Smooth muscle cell of the coronary artery (primary cell): ENCODE measurements at places on chromosomes 7 and 10. TPM values are rescaled to one million over a fixed set of nuclear protein-coding genes. Genes with fewer than 3 reads are reported as not detected.

TMEM196 gene
- total RNA-seq = not detected in 2 replicates

CALHM2 gene
- total RNA-seq = 19.0 and 27.1 TPM in 2 replicates

HMX3 gene
- not detected in 2 replicates for total RNA-seq

CHAT gene
- not detected in 2 replicates for total RNA-seq

GIMAP2 gene
- total RNA-seq = 0.60 and 4.7 TPM in 2 replicates

OR2A1 gene
- 0.08 and 0.12 TPM in 2 replicates for total RNA-seq

HOXA10 gene
- not detected in 2 replicates for total RNA-seq

RAMP3 gene
- not detected in 2 replicates for total RNA-seq

SPDYE17 gene
- total RNA-seq = not detected in 2 replicates

NPY4R gene
- total RNA-seq = 0.12 and 0.15 TPM in 2 replicates

TDRD1 gene
- 2.8 and 7.7 TPM in 2 replicates for total RNA-seq

CTAGE4 gene
- total RNA-seq = 0.23 and 0.35 TPM in 2 replicates

OR2F1 gene
- total RNA-seq = not detected in 2 replicates

TLX1 gene
- total RNA-seq = not detected in 2 replicates

TFPI2 gene
- total RNA-seq = 0.47 and 166 TPM in 2 replicates

PRSS37 gene
- not detected in 2 replicates for total RNA-seq
